ENCODE measurements at places on chromosomes 4 and X.

GRCh38 chr4:68606240-68606639 lies 30.1 kb upstream of the UGT2B17 start:
- DNase-seq = no peak

DNA sequence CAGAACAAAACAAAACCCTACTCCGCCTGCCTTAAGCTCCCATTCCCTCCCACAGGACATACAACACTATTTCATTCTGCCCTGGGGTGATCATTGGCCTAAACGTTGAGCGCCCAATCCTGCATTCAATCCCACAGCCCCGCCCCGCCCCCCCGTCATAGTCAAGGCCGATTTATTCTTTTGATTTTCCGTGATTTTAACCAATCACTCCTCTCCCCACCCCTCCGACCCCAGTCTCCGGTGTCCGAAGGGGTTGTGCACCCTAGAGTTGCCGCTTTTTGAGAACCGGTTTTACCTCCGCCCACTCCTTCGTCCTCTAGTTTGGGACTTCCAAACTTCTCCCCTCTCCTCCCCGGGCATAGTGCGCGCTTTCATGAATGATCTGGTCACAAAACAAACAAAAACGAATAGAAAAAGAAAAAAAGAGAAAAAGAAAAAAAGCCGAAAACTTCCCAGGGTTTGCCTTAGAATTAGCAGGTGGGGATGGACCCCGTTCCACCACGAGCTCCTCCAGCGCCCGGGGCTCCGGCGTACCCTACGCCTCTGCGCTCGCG lies 446 bp upstream of the UBE2A start:
- no peak for DNase-seq

- no peak for DNase-seq
Observed at GRCh38 chr4:152633118-152633517, 46.7 kb downstream of the TMEM154 start.

DNA sequence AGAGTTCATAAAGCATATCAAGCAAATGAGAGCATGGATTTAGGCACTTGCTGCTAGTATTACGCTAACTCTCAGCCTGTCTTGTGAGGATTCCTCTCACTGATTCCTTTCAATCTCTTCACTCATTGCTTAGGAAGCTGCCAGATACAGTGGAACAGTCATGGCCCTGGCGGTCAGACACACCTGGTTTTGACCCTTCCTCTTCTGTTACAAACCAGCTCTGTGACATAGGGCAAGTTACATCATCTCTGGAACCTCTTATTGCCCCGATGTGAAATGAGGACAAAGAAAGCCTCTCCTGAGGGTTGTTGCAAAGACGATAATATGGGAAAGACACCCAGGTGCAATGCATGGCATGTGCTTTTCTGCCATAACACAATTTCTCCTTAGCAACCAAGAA lies 12.2 kb downstream of the FRAS1 start:
- DNase-seq = no peak

GRCh38 chr4:126890994-126891393 lies 741.8 kb upstream of the INTU start:
- DNase-seq = no peak

GRCh38 chrX:72060921-72061490 lies 70.7 kb downstream of the RTL5 start:
- no peak for DNase-seq

DNA sequence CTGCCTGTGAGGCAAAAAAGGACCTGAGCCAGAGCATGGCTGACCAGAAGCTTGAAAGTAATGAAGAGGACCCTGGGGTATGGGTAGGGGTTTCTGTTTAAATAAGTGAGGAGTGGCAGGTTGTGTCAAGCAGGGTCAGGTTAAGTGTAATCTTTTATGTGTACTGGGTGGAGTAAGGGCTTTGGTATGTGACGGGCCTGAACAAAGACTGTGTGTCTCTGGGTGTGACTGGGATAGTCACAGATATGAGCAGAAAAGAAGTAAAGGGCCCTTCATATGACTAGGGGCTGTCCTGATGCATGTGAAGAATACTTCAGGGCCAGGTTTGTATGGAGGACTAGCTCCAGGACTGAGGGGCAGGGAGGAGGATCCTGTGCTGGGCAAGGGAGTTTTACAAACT lies 82.4 kb downstream of the ITIH6 start:
- DNase-seq = no peak

GRCh38 chr4:138034871-138035270 lies 207.3 kb downstream of the SLC7A11 start:
- no peak for DNase-seq

DNA sequence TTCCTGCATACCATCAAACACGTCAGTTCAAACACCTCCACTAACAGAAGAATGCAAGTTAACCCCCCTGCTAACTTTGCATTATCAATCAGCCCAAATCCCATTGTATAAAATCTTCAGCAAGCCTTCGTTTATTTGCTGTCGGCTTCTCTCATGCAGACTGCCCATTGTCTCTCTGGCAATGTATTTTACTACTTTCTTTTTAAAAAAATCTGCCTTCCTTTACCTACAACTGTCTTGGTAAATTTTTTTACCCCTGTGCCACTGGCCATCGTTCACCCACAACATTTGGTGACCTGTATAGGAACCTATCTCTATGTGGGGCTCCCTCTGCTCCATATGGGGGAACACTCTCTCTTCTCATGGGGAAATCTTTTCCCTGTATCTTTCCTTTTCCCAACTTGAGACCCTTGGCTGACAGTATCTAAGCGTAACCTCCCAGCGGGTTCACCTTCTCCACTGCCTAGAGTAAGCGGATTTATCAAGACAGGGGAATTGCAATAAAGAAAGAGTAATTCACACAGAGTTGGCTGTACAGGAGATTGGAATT lies 244.6 kb downstream of the CPXCR1 start:
- DNase-seq = no peak

DNA sequence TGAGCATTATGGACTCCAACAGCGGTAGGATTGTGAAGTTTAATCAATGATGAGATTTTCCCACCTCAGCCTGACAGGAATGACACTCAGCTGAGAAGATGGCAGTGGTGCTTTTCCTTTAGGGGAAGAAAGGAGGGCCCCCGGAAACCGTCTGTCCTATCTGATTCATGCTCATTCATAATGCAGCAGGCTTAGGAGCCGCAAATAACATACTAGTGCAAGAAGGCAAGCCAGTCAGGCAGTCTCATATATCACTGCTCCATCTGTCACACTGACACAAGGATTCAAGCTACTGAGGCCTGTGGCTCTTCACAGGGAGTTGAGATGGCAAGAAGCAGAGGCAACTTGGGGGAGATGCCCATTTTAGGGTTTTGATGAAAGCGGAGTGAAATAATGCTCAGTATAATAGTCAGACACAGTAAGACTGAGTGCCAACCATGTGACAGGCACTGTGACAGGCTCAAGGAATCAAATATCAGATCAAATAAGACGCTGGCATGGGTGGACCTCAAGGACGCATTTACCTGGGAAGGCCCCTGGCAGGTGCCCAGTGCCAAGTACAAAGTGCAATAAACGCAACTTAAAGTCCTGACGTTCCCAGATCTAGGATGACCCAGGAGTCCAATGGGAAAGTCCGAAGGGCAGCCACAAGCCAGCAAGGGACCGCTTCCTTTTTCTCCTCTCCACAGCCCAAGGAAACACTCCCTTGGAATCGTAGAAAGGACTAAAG lies 63.4 kb downstream of the FHDC1 start:
- no peak for DNase-seq

DNA sequence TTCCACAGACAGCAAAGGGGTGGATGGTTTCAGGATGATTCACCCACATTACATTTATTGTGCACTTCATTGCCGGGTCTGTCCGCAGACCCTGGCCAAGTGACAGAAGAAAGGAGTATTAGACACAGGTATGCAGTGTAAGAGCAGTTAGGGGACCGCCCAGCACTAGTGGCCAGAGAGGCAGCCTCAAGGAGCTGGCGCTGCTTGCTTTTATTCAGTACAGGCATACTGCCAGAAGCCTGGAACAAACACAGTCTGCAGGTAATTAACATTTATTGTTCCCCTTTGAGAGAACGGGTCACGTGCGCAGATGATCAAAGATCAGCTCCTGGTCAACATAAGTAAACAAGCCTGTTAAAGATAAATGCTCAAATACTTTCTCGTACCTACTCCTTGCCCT lies 1639.0 kb upstream of the IGFBP7 start:
- DNase-seq = no peak

DNA sequence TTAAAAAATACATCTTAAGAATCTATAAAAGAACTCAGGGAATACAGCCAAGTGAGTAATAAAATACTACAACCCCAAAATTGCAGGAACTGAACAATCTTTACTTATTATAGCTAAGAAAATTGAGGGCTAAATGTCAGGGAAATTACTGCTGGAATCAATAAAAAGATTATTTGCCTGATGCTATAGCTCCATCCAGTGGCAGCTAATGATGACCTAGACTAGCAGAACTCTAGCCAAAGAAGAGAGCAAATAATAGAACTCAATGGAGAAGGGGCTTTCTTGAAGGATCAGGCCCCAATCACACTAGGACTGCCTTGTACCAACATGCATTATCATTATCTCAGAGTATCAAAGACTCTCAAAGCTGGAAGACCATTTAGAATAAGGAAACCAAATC lies 85.0 kb upstream of the FAM241A start:
- DNase-seq = no peak

DNA sequence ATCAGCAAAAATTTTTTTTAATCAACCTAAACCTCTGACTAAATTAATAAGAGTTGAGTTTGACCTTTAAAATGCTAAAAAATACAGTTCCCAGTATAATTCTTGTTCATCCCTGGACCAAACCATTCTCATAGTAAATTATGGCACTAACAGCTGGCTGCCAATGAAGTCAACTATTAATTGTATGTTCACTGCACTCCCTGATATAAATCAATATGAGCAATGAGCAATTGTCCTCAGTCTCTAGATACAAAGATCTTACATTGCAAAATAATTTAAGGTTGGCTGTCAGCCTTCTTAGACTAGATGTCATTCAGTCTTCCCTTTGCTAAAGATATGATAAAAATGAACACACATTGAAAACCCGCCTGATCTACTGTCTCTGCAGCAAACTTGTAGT lies 39.3 kb downstream of the NKX6-1 start:
- no peak for DNase-seq

GRCh38 chrX:46178763-46179162 lies 366.5 kb downstream of the ZNF674 start:
- DNase-seq = no peak

- DNase-seq = peak; percentile 21
Observed at GRCh38 chr4:105453550-105454205, 20.2 kb downstream of the PPA2 start.

- no peak for DNase-seq
Observed at GRCh38 chr4:156396534-156396933, 442.9 kb upstream of the CTSO start.

GRCh38 chrX:51456814-51457213 lies 39.6 kb downstream of the NUDT11 start:
- DNase-seq = no peak

GRCh38 chr4:8314691-8315255 lies 45.2 kb downstream of the HTRA3 start:
- no peak for DNase-seq

DNA sequence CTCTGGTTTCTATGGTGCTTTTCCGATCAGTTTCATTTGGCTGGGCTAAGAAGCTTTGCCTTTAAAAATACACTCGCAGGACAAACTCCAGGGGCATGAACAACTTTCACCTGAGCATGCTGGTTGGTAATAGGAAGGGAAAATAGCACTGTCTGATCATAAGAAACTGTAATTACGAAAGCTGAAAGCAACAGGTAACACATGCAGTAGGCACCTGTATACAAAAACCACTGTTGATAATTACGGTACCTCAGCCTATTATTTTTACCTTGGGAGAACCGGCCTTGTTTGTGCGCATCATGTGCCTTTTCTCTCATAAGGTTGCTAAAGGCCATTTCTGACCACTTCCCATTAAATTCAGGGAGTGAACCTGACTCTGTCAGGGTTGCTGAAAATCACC lies 45.7 kb downstream of the RTL9 start:
- DNase-seq = no peak

DNA sequence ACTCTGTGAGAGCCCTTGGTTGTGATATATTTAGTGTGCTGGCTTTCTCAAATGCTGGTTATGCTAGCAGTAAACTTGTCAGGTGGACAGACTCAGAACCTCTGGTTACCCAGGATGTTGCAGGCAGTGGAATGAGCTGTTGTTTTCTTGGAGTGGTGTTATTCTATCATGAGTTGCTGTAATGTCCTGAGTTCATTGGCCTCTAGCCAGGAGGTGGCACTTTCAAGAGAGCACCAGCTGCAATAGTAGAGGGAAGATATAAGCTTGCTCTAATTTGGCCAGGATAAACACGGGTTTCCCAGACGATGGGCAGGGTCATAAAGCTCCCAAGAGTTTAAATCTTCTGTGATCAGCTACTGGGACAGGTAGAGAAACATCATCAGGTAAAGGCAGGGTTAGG lies 95.0 kb upstream of the UBQLN2 start:
- no peak for DNase-seq
